ENCODE measurements at places on chromosomes 6 and 20.

DNA sequence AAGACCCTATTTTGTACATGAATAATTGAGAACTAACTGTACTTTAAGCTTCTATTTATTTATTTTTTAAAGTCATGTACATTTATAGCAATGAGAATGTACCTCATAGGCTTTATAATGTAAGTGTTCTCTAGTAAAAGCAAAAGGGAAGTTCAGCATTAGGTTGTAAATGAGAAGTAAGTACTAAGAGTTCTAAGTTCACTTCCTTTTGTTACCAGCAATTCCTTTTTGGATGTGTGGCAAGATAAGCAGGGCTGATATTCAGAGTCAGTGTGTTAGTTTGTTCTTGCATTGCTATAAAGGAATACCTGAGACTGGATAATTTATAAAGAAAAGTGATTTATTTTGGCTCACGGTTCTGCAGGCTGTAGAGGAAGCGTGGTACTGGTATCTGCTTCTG, 54.0 kb upstream of the CCN2 start:
- DNase-seq = no peak

- no peak for DNase-seq
Measured at GRCh38 chr6:145529582-145529981, 205.7 kb downstream of the EPM2A start.

DNA sequence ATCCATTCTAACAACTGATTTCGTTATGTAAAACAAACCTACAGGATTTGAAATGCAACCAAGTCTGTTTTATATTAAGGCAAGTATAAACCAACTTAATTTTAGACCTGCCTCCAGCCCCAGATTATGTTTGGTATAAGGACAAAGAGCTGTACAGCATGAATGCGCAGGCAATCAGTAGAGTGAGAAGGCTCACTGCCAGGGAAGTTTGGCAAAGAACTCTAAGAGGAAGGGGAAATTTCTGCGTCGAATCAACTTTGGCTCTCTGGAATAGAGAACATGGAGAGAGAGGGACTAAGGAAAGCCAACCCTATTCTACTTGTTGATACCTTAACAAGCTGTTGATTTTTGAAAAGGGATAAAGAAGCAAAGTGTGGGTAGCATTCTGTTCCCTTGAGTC, 96.9 kb upstream of the FOXO3 start:
- DNase-seq = no peak

DNA sequence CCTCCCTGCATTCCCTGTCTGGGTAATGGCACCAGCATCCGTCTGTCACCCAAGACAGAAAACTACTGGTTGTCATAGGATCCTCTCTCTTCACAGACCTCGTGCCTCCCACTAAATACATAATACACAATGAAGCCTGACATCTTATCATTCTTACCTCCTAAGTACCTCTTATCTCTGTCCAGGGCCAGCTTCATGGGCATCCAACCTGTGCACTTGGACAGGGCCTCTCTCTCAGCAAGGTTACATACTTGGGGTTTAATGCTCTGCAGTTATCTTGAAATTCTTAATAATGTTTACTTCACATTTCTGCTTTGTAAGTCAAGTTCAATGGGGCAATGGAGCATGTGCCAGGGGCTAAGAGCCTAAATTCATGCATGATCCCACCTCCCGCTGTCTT, 30.8 kb upstream of the KLHL31 start:
- no peak for DNase-seq

DNA sequence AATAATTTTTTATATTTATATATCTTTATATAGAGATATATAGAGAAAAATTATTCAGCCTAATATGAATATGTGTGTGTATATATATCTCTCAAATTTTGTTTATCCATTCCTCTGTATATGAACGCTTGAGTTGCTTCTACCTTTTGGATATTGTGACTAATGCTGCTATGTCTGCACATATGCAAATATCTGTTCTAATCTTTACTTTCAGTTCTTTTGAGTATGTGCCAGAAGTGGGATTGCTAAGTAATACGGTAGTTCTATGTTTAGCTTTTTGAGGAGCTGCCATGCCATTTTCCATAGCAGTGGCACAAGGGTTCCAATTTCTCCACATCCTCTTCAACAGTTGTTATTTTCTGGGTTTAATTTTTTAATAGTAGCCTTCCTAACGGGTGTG, 72.8 kb upstream of the CEP85L start:
- no peak for DNase-seq

DNA sequence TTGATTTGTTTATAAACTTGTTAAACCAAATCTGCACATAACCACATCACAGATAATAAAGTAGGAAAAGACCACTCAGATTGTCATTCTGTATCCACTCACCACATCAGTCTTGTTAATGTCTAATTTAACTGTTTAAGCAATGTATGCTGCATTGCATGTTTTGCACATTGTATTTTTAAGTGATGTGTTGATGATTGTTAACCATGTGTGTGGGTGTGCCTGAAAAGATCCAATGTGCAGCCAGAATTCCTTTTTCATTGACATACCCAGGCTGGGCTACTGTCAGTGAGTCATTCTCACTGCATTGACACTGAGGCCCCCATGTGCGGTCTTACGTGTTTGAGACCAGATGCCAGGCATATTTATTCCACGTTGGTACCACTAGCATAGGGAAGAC, 167.3 kb downstream of the TRMT11 start:
- no peak for DNase-seq

- DNase-seq = no peak
Measured at GRCh38 chr6:47157653-47158219, 115.6 kb upstream of the ADGRF1 start.

GRCh38 chr20:45971675-45972499, at the start of gene ZNF335:
Gene ZNF335, minus strand, starts transcription at chr20:45972203. Its CDS starts 793 bp downstream, at chr20:45971410.
- DNase-seq = peak; percentile 91

DNA sequence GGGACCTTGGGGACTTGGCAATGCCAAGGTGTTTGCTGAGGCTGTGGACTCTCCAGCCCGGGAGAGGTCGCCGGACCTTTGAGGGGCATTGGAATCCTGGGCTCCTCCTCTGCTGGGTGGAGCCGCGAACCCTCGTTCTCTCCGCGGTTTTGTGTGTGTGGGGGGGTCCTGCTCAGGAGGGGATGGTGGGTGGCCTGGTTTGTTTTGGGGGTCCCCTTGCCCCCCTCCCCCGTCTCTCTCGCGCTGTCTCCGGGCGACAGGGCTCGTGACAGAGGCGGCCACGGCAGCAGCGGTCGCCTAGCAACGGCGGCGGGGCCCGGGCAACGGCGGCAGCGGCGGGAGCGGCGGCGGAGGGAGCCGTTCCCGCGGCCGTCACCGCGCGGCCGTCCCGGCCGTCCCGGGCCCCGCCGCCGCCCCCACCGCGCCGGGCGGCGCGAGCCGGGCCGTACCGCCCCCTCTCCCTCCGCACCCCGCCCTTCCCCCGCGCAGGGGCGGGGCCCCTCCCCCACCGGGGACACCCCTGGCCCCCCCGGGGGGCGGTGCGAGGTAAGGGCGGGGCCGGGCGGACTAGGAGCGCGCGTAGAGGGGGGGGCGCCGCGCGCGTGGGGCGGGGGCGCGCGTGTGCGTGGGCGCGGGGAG, 7.8 kb downstream of the SYNGAP1 start:
- no peak for DNase-seq

All from ACHN (cell line).